ENCODE measurements at places on chromosomes 7 and 10.

DNA sequence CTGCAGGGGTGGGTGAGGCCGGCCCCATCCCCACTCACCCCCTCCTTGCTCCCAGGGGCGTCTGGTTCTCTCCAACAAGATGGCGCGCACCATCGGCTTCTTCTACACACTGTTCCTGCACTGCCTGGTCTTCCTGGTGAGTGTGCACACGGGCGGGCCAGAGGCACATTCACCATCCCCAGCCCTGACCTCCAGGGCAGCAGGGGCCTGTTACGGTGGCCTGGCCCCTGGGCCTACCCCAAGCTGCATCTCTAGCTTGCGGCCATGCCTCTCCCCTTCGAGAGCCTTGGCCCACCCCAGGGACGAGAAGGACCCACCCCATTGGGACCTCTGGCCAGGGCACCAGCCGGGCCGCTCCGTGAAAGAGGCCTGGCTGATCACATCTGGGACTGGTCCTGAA, 4.9 kb upstream of the SH2B2 start:
- no peak for DNase-seq

GRCh38 chr10:61933859-61934555, 32.5 kb downstream of the ARID5B start:
- DNase-seq = no peak

DNA sequence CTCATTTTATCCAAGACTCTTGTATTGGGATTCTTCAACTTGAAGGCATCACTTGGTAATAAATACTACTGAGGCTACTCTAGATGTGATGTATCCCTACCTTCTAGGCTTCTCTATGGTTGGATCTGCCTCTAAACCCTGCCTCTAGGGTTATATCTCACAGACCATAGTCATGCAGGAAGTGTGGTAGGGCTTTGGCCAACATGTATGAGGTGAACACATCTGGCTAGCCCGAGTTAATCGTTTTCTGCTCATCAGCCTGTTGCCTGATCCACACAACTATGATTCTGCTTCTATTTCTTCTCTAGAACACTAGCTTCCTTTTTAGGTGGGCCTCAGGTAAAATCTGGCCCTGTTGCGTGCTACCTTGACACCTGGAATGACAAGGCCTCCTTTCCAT, 78.7 kb upstream of the NME8 start:
- DNase-seq = no peak

- DNase-seq = no peak
Observed at GRCh38 chr10:46266306-46266985, 20.4 kb upstream of the ANTXRL start.

- DNase-seq = no peak
Observed at GRCh38 chr7:37826825-37827224, 21.6 kb upstream of the NME8 start.

- DNase-seq = no peak
Observed at GRCh38 chr10:80671847-80672246, 134.1 kb downstream of the SH2D4B start.

DNA sequence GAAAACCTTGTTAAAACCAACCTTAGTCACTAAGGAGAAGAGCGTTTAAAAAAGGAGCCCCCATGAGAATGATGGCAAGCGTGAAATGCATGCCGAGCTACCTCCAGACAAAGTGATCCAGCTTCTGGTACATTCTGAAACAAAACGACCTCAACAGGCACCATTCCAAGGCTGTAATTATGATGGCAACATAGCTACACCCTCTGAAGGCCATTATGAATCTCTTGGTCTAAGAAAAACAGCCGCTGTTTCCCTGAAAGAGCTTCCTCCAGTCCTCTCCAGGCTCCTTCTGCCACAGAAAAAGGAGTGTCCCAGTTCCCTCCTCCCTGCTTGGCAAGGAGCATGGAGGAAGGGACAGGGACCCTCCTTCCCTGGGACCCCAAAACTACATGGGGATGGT, 50.0 kb upstream of the ABLIM1 start:
- DNase-seq = no peak

GRCh38 chr7:114109721-114110120, 190.9 kb upstream of the PPP1R3A start:
- DNase-seq = no peak

GRCh38 chr7:28615091-28615490, 202.8 kb downstream of the CREB5 start:
- DNase-seq = no peak

GRCh38 chr7:47682874-47683273, 101.0 kb upstream of the TNS3 start:
- no peak for DNase-seq

DNA sequence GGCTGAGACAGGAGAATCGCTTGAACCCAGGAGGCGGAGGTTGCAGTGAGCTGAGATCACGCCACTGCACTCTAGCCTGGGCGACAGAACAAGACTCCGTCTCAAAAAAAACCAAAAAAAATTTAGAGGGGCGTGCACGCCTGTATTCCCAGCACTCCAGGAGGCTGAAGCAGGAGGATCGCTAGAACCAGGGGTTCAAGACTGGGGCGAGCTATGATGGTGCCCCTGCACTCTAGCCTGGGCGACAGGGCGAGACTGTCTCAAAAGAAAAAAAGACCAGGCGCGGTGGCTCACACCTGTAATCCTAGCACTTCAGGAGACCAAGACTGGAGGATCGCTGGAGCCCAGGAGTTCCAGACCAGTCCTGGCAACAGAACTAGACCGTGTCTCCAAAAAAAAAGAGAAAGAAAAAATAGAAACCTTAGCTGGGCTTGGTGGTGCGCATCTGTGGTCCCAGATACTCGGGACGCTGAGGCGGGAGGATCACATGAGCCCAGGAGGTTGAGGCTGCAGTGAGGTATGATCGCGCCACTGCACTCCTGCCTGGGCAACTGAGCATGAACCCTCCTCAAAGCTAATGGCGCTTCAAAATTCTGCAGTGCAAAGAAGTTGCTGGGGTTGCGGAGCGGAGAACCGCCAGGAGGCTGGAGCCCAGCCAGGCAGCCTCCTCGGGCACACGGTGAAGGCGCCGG, 382 bp upstream of the MBLAC1 start:
- DNase-seq = no peak

Data from GM04503 (cell line).